Activated CD4-positive, alpha-beta T cell treated with anti-CD3 and anti-CD28 coated beads for 1 hour (primary cell): ENCODE measurements at places on chromosomes 5 and 9.

DNA sequence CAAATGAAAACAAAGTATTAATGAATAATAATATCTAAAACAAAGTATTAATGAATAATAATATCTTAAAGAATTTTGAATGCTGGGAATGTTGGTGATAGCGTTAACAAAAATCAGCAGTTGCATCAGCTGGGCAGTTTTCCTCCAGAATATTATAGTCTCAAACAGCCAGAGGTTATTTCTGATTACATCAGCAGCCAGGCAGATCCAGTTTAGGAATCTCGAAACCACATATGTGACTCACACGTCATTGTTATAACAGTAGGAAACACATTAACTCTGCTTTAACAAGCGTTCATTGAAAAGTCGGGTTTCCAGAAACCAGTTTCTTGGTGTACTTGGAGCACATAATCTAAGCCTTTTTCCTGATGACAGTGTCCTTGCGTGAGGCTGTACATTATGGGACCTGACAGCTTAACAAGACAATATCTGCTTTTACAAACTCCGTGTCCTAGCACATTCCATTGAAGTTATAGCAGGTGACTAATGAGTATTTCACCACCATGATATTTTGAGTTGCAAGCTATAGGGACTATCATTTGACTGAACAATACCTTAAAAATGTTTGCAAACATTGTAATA is 559.5 kb upstream of the KLF4 start:
- DNase-seq: no peak

GRCh38 chr5:59161221-59162105 is 578.6 kb downstream of the RAB3C start:
- DNase-seq: no peak

DNA sequence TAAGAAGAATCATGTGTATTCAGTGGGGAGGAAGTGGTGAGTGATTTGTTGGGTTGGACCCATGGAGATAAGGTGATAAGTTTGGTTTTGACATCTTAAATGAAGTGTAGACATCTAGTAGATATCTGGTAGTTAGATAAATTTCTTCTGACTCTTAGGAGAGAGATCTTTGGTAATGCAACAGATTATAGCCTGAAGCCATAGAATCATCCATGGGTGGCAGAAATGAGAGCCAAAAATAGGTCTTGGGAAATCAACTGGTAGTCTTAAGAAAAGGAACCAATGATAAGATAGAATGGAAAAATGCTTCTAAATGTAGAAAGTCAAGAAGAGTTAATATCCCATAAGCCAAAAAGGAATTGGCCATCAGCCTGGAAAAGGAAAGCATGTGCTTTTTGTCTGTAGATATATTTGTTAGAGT is 532.7 kb upstream of the GRAMD2B start:
- DNase-seq: no peak

- DNase-seq: no peak
Observed at GRCh38 chr9:91148306-91148705, 213.4 kb downstream of the AUH start.

DNA sequence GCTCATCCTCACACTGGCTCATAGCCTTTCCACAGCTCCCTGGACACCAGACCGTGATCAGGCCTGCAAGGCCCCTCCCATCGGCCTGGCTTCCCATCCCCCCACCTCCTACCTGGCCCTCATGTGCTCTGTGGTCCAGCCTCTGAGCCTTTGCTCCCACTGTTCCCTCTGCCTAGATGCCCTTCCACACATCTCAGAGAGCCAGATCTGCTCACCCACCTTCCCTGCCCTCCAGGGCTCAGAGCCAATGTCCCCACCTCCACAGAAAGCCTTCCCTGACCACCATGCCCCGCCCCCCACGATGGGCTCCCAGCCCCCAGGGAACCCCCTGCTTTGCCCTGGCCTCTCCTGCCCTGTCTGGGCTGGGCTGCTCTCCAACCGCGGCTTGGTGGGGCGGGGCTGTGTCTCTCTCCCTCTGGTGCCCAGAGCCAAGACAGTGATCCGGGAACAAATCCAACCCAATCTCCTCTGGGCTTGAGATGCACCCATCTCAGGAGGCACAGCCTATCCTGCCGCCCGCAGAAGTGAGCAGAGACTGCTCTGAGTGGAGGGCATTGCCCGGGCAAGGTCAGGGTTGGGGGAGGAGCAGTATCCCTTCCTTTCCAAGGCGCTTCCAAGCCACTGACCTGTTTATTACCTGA is 1.6 kb downstream of the NINJ1 start:
- no peak for DNase-seq

GRCh38 chr9:4640027-4640426 is 22.1 kb upstream of the PLPP6 start:
- no peak for DNase-seq

DNA sequence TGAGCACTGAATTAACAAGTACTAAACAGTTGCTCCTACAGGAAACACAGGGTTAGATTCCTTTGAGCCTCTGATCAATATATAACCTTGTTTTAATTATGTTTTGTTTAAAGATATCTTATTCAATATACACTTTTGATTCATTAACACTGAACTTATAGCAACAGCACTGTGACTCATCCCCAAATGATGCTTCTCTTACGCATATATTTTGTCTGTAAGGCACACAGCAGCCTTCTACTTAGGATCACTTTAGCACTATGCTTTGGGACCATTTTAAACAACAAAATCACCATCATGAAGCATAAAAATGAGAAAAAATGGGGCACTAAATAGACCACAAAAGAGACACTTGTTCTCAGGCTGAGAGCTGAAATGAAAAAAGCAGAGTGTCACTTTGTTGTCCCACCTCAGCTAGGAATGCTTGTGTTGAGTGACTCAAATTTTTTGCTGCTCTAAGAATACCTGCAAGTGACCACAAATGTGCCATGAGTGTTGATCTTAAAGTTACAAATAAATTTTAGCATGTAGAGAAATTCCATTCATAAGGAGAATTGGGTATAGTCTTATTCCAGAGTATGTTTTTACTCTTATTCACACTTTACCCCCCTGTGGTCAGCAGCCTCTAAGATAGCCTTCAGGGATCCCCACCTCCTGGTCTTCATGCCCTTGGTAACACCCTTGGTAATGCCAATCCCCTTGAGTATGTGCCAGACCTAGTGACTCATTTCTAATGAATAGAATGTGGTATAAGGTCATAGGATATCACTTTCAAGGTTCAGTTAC is 252.7 kb upstream of the IL12B start:
- no peak for DNase-seq

GRCh38 chr5:139474890-139475791 is 4.3 kb downstream of the SMIM33 start:
- no peak for DNase-seq

GRCh38 chr5:100406640-100407039 is 128.5 kb upstream of the FAM174A start:
- no peak for DNase-seq

DNA sequence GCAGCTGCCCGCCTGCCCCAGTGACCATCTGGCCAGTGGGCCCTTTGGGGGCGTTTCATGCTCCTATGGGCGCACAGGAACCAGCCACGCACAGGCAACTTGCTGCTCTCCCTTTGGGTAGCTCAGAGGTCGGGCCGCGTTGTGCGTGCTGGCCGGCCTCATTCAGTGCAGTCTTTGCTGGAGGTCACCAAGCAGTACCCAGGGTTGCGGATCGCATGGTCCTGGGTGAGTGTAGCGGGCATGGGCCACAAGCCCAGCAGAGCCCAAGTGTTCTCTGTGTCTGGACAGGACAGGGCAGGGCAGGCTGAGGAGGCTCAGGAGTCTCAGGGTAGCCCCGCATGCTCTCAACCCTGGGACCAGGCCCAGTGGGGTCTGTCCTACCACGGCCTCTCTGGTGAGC is 9.9 kb upstream of the MRNIP start:
- DNase-seq: no peak

- DNase-seq: no peak
Observed at GRCh38 chr9:82254646-82255367, 266.2 kb downstream of the SPATA31D1 start.

DNA sequence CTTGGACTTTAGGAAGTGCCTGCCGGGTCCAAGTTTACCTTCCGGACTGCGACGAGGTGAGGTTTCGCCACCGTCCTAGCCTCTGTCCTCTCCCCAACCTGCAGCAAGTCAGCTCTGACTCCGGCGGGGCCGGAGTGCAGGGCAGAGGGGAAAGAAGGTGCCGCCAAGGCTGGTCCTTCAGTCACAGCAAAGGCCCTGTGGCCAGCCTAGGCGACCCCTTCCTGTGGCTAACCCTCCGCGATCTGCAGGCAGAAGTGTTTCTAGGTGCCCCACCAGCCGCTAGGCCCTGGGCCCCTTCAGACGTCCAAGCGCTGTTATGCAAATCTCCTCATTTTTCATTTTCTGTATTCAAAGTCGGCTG is 11.1 kb upstream of the NKX2-5 start:
- no peak for DNase-seq

DNA sequence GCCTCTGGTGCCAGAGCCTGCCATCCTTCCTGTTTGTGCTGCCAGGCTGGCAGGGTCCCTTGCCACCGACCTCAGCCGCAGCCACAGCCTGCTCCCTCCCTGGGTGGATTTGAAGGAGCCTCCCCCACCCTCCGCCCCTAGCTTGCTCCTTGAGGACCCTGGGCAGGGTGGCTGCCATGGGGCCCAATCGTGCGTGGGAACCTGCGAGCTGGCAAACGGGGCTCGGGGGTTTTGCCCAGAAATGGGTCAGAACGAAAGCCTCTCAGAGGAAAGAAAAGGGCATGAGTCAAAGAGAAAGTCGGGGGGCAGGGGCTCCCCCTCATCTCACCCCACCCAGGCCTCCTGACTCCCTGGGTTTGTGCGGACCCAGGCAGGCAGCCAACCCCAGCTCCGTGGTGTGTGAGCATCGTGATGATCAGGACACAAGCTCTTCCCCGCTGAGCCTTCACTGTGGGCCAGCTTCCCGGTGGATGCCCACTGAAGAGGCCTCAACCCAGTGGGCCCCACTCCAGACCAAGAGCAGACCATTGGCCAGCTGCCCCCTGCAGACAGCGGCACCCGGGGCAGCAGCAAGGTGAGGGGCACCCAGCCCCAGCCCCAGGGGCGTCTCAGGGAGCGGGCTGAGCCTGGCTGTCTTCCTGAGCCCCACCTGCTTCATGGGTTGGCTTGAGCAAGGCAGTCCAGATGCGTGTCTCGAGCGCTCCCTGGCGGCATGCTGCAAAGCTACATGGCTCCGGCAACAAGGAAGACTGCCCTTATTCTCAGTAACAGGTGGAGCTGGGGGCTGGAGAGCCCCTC is 3.0 kb upstream of the FUT7 start:
- peak; percentile 80 for DNase-seq

GRCh38 chr5:76367623-76368371 is 35.3 kb upstream of the IQGAP2 start:
- no peak for DNase-seq

DNA sequence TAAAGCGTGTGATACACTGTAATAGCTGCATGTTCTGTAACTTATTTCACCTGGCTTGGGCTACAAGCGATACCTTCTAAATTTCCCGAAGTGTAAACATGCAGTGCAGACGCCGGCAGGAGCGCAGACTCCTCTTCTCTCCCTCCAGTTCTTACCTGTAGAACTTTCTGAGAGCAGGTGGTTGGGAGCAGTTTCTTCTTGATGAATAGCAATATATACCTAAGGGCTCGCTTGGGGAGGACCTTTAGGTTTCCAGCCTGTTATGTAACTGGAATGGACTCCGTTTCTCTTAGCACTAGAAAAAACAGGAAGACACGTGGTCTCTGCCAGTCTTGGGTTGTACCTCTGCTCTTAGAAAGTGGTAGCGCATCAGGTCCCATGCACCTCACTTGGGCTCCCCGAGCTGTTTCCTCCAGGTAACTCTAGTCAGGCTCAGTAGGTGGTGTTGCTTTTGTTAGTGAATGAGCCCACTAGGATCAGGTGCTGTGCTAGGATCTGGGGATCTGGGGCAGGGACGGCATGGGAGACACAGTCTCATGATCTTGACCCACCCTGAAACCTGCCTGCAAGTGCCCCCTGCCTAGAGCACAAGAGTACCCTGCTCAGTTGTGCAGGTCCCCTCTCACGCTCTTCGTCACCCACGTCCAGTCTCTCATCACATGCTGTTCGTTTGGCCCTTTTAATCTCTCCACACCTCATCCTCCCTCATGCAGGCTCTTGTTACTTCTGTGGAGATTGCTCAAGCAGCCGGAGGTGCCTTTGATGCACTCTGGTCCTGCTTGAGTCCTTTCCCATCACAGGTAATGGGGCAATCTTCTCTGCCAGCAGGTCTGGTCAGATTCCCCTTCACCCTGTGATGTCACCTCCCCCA is 2.8 kb downstream of the TENT4A start:
- DNase-seq: peak; percentile 19

- DNase-seq: no peak
Observed at GRCh38 chr5:64958757-64959391, 190.1 kb downstream of the CWC27 start.

- DNase-seq: no peak
Observed at GRCh38 chr9:3514786-3515185, 11.0 kb downstream of the RFX3 start.

GRCh38 chr5:120400356-120400755 is 63.7 kb upstream of the PRR16 start:
- no peak for DNase-seq

DNA sequence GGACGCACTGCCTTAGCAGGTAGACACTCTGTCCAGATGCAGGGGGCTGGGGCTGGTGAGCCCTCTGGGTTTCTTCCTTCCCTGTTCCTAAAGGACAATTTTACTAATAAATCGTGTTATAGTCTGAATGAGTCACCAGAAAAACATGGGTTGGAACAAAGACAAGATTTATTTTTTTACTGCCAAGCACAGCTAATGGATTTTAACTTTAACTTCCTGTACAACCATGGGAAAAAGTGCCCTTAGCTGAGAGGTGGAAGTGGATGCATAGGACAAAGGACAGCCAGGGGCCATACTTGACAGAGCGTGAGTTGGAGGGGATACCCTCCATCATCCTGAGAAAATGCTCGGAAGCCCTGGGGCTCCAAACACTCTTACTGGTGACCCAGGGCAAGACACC is 300.7 kb downstream of the MSX2 start:
- no peak for DNase-seq

DNA sequence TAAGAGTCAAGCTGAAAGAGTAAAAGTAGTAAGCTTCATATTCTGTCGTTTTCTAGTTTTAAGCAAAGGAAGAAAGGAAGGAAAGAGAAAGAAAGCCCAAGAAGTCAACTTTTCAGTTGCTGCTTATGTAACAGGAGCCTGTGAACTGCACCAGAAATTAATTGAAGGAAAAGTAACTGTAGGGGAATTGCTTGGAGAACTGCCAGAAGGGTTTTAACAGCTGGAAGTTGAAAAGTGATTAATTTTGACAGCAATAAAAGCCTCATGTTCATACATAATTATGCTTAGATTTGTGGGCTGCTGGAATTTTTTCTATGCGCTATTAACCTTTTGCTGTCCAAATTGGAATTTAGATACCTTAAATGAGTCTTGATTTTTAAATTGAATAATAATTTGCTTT is 255.7 kb downstream of the ENC1 start:
- no peak for DNase-seq

- DNase-seq: no peak
Observed at GRCh38 chr9:112299514-112299913, 33.9 kb downstream of the PTBP3 start.

GRCh38 chr5:32439086-32439642 is 5.4 kb downstream of the ZFR start:
- no peak for DNase-seq

DNA sequence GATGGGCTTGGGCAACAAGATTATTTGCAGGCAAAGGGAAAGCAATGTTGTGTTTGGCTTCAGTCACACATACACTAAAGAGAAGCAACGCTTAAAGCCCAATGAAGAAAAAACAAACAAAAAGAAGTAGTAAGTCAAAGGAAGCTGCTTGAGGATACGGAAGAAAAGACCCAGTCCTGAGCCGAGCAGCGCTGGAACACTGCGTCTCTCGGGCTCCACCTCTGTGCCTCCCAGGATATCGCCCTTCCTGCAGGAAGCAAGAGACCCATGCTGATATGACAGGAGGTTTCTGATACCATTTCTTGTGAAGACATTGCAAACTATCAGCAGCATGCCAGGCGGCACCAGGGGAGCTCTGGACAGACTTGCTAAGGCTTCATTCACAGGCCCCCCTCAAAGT is 9.9 kb downstream of the GNAQ start:
- DNase-seq: no peak
